Omental fat pad (tissue), 4 donors: ENCODE measurements at places on chromosomes 11 and 22.

GRCh38 chr11:130778026-130778425 is 138.3 kb downstream of the SNX19 start:
- no peak for DNase-seq

DNA sequence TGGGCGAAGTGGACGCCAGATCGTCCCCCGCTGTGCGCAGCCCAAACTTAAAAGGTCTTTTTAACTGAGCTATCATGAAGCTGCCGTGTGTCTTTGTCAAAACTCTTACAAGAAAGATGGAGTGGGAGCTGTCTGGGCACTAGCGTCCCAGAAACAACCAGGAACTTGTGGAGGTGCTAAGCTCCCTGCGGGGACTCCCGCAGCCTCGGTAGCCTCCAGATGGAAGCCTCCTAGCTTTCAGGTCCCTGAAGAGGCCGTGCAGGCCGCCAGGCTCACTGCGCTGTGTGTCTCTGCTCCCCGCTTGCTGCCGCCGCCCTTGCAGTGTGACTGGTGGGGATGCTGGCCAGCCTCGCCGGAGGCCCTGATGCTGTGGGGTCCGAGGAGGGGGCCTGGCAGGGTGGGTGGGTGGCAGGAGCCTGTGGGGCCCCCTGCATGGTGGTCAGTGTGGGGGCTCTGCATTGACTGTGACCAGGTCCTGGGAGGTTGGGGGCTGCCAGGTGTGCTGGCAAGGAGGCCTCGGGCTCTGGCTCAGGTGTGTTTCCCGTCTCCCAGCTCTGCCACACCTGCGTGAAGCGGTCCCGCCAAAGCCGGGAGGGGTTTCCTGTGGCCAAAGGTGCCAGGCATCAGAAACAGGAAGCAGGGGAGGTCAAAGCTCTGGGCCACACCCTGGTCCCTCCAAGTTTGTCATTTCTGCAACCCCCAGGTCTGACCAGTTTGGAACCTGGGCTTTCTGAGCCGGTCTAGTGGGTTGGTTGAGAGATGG is 1.2 kb downstream of the TRABD start:
- no peak for DNase-seq

- no peak for DNase-seq
Observed at GRCh38 chr11:48005831-48006270, 25.5 kb downstream of the PTPRJ start.

DNA sequence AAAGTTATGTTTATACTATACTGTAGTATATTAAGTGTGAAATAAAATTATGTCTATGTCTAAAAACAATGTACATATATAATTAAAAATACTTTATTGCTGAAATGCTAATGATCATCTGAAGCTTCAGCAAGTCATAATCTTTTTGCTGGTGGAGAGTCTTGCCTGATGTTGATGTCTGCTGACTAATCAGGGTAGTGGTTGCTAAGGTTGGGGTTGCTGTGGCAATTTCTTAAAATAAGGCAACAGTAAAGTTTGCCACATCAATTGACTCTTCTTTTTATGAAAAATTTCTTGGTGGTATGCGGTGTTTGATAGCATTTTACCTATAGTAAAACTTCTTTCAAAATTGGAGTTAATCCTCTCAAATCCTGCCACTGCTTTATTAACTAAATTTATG is 21.4 kb downstream of the INSC start:
- no peak for DNase-seq

DNA sequence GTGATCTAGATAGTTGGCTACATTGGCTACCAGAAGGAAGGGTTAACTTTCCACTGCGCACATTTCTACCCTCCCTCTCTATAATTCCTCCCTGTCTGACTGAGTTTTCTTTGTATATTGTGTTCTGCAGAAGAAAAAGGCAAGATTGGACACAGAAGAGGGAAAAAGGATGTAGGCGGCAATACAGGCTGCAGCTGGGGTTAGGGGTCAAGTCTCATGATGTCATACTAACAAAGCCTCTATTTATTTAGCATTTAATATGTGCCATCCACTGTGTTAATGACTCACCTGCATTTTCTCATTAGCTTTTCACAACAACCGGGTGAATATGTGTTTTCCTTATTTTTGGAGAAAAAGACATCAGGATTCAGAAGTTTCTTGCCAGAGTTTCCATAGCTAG is 2.0 kb downstream of the FAM83F start:
- DNase-seq: no peak

- no peak for DNase-seq
Observed at GRCh38 chr11:62077132-62077531, 46.7 kb upstream of the INCENP start.

DNA sequence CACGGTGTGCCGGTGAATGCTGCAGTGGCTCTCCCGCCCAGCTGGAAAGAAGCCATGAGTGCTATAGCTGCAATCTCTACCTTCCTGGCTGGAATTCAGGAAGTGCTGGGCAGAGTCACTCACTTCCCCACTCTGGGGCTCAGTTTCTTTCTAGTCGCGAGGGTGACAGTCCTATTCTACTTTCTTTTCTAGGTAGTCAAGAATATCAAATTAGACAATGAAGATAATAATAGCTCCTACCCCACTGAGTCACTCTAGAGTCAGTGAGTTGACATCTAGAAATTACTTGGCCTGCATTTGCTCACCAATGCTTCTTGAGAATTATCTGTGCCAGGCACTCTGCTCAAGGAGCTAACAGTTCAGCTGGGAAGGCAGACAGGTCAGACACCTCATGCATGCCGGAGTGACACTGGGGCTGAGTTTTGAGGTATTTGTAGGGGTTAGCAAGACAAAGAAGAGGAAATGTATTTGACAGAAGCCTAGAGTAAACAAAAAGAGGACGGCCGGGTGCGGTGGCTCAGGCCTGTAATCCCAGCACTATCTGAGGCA is 3.2 kb downstream of the CENPM start:
- no peak for DNase-seq

- no peak for DNase-seq
Observed at GRCh38 chr11:42237701-42238235, 778.3 kb upstream of the LRRC4C start.

- no peak for DNase-seq
Observed at GRCh38 chr11:67384851-67385366, 6.9 kb upstream of the RAD9A start.

DNA sequence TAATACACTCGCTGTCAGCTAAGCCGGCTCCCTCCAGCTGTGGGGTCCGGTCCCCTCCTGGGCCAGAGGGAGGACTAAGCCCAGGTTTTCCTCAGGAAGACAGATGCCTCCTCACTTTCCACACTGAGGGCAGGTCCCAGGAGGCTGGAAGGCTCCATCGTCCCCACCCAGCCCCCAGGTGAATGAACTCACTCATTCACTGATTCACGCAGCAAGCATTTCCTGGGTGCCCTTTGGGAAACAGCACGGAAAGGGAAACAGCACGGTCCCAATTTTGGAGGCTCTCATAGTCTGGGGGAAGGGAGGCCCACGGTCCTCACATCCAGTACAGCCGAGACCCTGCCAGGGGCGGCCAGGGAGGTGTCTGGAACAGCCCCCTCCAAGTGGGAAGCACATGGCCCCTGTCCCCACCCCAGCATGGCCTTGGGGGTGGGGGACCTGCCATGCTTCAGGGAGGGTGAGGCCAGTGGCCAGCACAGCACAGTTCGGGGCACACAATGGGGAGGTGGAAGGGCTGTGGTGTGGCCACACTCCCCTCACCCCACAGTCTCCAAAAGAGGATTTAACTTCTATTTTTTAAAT is 9.3 kb upstream of the TH start:
- DNase-seq: no peak

DNA sequence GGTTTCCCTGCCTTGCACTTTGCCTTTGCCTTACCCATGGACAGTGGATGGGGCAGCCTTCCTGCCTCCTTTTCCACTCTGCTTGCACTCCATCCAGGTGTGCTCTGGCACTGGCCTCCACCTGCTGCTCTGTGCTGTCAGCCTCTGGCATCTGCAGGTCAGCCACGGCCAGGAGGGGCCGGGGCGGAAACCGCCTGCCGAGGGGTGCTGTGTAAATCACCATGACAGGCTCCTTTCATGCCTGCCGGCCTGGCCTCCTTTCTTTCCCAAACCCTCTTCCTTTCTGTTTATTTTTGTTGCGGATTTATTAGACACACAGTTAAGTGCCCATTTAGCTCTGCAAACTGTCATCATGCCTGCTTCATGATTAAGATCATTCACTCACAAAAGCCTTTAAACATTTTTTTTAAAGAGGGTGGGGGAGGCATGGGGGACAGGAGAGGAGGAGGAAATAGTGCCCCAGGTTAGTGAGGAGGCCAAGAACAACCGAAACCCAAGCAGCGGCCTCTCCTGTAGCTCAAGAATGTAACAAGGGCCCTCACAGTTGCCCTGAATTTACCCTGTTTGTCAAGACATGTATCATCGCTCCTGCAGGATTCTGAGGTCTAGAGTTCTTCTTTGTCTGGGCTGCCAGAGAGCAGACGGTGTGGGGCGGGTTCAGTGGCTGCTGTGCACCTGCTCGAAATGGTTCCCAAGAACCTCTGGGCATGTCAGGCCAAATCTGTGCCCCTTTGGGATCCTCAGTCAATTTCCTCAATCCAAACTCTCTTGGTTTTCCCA is 83.3 kb downstream of the BARX2 start:
- no peak for DNase-seq

GRCh38 chr11:127996825-127997224 is 590.5 kb downstream of the ETS1 start:
- DNase-seq: no peak

- no peak for DNase-seq
Observed at GRCh38 chr11:69654660-69655478, 13.9 kb downstream of the CCND1 start.
